ENCODE measurements at places on chromosomes 3 and 15.

GRCh38 chr15:53197426-53197839, 407.3 kb upstream of the ONECUT1 start:
- peak; percentile 68 for DNase-seq

GRCh38 chr3:53187430-53187829, 26.4 kb downstream of the PRKCD start:
- no peak for DNase-seq

- no peak for DNase-seq
Observed at GRCh38 chr3:19171794-19172193, 23.5 kb downstream of the KCNH8 start.

- no peak for DNase-seq
Observed at GRCh38 chr3:196793246-196793645, 53.6 kb downstream of the PAK2 start.

DNA sequence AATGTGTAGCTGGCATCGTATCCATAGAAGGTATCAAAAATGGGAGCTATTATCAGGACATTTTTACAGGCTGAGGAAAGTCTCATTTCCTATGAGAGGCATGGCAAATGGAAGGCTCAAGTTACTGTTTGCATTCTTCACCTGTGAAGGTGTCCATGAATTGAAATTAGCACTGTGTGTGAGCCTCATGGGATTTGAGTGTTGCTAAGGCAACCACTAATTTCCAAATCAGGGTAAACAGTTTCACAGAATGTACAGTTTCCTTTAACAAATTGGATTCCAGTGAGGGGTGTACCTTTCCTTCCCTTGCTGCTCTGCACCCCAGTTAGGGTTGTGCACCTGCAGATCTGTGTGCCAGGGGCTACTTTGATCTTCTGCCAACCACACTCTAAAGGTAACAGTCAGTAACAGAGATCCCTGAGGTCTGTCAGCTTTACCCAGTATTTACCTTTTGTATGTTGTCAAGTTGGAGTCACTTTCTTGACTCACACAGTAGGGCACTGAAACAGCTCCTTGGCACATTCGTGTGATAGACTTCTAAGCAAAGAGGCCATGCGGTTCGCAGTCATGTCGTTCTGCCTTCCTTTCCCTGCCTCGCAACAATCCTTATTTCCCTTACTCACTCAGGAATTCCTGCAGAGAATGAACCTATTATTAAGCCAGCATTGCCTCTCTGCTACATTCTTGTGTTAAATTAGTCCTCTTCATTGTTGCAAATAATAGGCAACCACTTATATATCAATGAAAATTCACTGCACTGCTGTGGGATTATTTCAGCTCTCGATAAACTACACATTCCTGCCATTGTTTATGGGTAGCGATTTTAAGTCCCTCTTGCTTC, 129.8 kb upstream of the GBE1 start:
- DNase-seq: no peak

GRCh38 chr3:170007031-170007663, 30.6 kb upstream of the GPR160 start:
- DNase-seq: no peak

DNA sequence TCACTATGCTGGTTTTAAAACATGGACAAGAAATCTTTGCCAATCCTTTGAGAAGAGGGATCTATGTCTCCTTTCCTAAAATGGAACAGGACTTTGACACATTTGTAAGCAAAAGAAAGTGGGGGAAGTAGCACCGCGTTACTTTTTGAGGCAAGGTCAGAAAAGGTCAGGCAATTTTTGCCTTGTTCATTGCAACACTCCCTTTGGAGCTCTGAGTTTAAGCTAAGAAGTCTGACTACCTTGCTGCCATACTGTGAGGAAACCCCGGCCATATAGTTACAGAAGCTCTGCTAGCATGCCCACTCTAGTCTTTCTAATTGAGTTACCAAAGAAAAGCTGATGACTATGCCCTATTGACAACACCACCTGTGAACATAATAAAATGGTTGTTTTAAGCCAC, 1.4 kb downstream of the FAM227B start:
- DNase-seq: no peak

DNA sequence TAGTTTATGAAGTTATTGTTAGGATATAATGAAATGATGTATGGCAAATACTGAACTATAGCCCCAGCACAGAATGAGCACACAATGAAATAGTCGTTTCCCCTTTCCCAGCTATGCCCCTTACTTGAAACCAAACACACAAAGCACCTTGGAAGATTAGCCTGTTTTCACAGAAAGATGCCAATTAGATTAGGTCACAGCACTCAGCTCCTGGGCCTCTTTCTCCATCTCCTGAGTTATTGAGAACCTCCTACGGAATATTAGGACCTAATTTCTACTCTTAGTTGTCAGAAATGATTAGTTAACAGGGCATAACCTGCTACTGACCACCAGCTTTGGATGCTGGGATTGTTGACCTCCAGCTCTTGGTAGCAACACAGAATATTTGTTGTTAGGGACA, 269.4 kb upstream of the ROPN1 start:
- DNase-seq: no peak

GRCh38 chr3:138384531-138384930, 36.2 kb downstream of the MRAS start:
- DNase-seq: no peak

DNA sequence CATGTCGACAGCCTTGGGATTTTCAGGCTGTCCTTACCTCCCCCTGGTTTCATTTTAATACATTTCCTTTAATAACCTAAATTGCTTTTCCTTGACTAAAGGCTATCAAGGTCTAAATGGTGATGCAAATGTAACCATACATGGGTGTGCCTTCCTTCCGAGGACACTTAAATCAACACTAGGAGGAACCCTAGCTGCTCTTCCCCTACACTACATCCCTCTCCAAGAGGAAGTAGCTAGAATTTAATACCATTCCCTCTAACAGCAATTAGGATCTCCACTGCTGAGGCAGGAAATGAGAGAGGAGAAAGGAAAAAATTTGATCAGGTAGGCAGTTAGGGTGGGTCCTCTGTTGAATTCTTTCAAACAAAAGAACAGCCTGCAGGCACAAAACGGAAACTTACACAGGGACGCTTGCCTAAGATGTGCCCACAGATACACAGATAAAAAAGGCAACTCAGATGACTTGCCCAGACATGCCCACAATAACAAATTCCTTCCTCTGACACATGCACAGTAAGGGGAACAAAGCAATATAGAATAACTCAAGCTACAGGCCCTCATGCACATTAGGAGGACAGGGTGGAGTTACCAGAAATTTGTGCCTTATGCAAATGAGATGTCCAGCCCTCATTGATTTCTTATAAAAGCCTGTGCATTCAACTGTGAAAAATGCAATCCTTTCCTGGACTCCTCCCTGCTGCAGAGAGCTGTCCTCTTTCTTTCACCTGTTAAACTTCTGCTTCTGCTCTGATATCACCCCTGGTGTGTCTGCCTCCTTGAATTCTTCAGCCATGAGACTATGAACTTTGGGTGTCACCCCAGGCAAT, 1024.4 kb upstream of the CADM2 start:
- no peak for DNase-seq

DNA sequence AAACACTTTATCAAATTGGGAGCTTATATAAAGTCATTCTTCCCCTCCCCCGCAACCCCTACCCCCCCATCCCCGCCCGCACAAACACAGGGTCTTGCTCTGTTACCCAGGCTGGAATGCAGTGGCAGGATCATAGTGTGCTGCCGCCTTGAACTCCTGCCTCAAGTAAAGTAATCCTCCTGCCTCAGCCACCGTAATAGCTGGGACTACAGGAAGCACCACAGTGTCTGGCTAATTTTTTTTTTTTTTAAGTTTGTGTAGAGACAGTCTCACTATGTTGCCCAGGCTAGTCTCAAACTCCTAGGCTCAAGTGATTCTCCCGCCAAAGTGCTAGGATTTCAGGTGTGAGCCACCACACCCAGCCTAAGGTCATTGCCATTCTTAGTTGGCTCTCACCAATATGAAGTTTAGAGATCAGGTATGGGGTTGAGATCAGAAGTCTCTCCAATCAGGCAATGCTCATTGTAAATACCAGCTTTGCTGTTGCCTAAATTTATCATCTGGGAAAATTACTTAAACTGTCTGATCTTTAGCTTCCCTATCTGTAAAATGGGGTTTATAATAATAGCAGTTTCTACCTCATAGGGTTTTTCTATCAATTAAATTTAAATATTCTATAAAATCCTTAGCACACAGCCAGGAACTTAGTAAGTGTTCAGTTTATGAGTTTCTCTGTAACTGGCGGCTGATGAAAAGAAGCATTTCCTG, 60.3 kb downstream of the TGFBR2 start:
- no peak for DNase-seq

DNA sequence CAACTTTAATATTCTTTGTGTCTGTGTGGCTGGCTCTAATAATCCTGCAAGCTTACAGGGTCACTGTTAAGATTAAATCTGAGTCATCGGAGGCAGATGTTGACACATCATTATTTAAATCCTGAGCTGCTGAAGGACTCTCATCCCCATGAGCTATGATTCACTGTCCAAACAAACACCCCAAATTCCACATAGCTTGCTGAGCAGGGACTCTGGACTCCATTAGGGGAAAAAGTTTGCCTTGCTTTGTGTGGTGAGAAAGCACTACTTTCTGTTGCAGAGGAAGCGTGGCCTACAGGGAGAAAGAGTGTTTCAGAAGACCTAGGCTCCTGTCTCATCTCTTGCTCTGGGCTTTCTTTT, 213.7 kb downstream of the PDCD6IP start:
- no peak for DNase-seq

GRCh38 chr3:196419386-196419785, 12.8 kb downstream of the UBXN7 start:
- DNase-seq: no peak

DNA sequence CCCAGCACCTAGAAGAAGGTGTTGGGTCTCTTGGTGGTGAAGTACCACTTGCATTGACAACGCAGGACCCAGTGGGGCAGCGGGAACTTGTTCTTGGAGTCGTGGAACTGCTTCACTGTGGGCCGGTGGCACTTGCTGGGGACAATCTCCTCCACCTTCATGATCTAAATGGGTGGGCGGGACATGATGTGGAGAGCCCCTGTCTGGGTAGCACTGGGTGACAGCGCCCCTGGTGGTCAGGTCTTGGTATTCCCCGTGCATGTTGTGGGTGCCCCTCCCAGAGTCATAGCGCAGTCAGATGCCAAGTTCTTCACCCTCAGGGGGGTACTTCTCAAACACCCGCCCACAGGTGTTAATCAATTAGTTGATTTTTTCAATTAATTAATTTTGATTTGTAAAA, 60.2 kb downstream of the AGBL1 start:
- no peak for DNase-seq

DNA sequence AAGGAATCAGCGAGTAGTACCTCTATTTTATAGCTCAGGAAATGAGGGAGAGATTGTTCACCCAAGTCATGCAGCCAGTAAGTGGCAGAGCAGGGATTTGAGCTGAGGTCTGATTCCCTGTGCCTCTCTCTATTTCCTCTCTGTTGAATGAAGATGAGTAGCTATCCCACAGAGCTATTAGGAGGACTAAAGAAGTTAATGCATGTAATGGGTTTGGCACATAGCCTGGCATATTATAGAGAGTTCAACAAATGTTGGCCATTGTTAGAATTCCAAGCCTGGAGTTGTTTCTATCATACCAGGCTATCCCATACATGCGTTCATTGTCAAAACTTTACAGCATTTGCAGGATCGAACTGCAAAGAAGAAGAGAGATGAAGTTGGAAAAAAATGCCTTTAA, 21.8 kb upstream of the KLHL6 start:
- DNase-seq: no peak

GRCh38 chr15:60458721-60459120, 20.2 kb downstream of the ICE2 start:
- no peak for DNase-seq

DNA sequence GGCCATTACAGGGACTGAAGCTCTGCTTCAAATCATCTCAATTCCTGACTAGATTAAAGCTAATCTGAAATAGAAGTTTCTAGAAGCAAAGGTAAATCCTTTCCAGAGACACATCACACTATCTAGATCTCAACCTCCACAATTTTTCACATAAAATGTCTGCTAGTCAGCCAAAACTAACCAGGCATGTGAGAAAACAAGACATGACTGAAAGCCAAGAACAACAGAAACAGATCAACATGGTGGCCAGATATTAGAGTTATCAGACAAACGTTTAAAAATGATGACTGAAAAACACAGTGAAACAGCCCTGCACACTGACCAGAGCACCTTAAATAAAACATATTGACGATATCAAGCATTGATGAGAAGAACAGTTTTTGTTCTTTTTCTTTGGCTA, 59.1 kb downstream of the SUMF1 start:
- no peak for DNase-seq

DNA sequence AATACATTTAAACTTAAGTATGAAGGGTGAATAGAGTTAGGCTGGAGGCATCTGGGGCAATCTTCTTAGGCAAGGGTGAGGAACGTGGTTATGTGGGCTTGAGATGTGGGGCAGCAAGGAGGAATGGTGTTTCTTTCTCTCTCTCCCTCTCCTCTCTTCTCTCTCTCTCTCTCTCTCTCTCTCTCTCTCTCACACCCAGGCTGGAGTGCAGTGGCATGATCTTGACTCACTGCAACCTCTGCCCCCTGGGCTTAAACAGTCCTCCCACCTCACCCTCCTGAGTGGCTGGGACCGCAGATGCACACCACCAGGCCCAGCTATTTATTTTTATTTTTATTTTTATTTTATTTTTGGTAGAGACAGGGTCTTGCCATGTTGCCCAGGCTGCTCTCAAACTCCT, 4.0 kb upstream of the MGA start:
- no peak for DNase-seq

DNA sequence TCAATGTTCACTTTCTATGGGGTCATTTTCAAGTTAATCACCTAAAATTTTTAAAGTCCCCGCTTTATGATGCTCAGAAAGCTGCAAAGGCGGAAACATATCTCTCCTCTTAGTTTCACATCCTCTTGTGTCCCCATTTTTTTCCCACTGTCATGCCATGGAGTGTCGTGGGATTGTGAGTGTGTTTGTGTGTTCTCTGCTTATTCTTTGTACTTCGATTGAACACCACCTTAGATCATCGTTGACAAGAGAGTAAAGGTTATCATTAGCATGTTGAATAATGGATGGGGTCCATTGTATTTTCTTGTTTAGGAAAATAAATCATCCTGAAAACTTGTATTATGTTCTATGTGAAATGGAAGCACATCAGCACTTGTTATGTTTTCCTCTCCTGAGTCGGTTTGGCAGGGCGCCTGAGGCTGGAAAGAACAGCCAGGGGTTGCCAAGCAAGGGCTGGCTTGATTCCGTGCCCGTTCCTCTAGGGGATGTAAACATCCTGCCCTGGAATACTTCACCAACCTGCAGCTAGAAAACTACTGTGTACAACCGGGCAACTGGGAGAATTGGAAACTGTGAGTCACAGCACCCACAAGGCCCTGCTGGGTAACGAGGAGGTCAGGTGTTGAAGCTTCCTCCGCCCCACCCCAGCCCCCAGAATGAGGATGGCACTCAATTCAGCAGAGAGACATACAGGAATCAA, 67.2 kb downstream of the EIF4E3 start:
- DNase-seq: no peak

GRCh38 chr3:22284559-22284958, 533.5 kb upstream of the ZNF385D start:
- DNase-seq: no peak

DNA sequence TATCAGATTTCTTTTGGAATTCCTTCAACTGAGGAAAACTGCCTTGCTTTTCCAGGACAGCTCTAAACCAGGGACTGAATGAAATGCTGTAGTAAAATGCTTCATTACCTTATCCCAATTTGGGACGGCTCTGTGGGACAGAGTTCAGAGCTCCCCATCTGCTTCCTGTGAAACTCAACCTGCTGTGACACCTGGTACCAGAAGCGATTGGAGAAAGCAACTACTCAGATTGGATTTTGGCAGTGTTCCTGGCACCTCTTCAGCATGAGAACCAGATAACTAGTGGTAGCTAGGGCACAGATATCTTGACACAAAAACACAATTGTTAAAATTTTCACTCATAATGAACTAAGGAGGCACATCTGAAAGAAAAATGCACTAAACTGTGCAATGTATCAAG, 539.1 kb downstream of the SI start:
- DNase-seq: no peak

Measured in left forelimb (tissue), 1 donor.